ENCODE measurements at places on chromosomes 13 and 19.

GRCh38 chr19:401866-402511, 7.0 kb downstream of the C2CD4C start:
- DNase-seq: no peak

DNA sequence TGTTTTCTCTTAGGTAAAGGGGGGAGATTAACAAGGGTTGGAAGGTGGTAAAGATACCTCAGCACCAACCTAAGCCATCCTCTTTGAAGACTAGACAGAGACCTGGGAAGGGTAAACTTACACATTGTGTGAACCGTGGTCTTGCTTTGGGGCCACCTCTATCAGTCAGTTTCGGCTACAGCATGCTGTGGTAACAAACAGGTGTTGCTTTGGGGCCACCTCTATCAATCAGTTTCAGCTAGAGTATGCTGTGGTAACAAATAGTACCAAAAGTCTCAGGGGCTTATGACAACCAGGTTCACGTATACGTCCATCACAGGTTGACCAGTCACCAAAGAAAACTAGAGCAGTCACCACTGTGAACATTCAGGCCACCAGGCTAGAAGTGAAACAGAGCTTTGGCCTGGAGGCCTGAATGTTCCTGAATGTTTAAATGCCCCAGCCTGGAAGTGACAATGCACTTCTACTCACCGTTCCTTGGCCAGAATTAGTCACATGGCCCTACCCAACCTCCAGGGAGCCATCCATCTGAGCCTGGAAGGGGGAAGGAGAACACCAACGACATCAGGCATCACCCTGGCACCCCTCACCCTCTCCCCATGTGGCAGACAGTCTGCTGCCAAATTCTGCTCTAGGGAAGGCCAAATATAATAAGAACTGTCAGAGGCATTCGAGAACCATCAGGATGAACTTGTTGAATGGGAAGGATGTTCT, 3.8 kb downstream of the FXYD7 start:
- no peak for DNase-seq

DNA sequence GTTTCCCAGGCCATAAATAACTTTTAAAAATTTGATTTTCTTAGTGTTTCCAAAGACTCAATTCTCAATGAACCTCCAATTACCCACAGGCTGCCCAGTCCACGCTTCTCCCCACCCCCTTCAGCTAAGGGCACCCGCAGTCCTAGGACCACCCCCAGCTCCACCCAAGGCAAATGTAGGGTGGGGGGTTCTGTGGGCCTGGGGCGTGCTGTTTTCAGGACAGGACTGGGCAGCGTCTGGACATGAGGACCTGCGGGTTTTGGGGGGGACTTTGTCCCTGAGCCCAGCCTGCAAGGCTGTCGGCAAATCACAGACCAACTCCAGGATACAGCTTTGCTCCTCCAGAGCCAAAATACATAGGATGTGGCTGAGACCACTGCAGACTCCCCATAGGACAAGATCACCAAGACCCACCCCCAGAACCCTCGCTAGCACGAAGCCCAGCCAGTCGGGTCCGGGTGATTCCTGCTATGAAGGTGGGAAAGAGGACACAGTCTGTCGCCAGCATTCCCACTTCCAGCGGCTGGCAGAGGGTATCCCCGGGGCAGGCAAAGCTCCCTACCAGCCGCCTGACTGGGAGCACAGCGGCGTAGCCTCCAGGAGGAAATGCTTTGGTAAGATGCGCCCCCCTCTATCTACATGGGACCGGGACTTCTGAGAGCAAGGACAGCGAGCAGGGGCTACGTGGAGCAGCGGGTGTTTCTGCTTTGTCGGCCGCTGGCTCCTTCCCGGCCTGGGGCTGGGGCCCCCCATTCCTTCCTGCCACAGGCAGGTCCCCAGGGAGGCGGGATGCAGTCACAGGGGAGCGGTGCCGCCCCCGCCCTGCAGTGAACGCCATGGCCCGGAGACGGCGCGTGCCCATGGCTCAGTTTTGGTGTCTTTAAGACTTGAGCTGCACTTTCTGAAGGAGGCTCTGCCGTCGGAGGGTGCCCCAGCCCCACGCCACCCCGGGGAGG, 1.6 kb upstream of the TIMM13 start:
- no peak for DNase-seq

GRCh38 chr19:45253396-45254027, 2.4 kb downstream of the MARK4 start:
- DNase-seq: no peak

- no peak for DNase-seq
Measured at GRCh38 chr19:54030895-54031586, 32.7 kb downstream of the VSTM1 start.

DNA sequence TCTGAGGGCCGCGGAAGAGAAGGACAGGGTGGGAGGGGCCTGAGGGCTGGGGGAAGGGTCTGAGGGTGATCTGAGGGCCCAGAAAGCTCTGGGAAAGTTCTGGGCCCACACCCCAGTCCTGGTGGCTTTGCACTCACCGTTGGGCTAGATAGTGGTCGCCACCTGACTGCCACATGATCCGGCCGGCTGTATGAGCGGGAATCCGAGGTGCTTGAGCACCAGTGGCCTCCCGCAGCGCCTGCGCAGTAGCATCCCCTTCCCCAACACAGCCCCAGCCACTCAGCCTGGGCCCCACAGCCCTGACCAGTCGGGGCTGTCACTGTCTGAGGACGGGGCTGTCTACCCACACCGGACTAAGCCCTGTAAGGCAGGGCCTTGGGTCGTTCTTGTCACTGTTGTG, 15.0 kb downstream of the PRODH2 start:
- DNase-seq: no peak

DNA sequence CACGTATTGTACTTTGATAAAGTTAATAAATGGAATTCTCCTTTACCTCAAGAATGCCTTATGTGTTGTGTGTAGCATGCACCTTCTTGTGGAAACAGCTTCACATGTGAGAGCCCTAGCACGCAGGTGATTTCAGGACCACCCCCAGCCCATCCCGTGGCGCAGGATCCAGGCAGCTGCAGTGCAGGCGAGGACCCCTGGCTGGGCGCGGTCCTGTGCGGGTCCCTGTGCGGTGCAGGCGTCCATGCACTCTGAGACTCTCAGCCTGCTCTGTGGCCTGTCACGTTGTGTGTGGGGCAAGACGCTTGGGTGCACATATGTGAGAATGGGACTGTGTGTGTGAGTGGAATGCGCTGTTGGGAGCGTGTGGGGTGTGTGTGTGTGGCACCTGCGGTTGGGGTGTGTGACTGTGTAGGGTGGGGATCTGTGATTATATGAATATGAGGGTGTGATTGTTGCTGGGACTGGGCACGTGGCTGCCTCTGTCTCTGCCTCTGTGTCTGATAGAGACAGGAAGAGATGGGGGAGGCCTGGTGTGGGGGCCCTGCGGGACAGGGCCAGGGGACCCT, 30.8 kb downstream of the WTIP start:
- DNase-seq: no peak

DNA sequence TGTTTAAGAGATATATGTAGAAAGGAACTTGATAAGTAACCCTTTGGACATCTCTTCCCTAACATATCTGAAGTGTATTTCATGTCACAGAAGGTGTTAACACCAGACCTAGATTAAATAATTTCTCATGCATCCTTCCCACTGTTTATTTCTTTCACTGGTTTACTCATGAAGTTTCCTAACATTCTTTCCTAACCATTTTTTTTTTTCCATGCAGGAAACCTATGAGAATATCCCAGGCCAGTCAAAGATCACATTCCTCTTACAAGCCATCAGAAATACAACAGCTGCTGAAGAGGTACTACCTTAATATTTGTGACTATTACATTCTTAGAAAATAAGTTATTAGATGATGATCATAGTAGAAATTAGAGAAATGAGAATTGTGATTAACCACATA, 28.8 kb downstream of the IPO5 start:
- DNase-seq: no peak

- DNase-seq: no peak
Measured at GRCh38 chr13:60118696-60119400, 44.9 kb downstream of the DIAPH3 start.

DNA sequence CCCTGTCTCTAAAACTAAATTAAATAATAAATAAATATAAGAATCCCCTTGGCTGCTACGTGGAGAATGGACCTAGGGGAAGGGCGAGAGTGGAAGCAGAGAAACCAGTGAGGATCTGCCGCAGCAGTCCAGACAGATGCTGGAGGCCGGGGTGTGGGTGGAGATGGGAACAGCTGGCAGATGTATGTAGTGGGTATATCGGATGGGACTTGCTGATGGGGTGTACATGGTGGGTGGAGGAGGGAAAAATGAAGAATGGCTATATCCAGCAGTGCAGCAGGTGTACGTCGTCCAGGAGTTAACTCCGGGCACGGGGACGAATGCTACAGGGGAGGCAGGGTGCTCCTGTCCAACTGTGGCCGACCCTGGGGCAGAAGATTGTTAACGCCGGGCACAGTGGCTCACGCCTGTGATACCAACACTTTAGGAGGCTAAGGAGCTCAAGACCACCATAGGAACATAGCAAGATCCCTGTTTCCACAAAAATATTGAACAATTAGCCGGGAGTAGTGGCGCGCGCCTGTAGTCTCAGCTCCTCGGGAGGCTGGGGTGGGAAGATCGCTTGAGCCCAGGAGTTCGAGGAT, 654 bp downstream of the CEP89 start:
- DNase-seq: no peak

DNA sequence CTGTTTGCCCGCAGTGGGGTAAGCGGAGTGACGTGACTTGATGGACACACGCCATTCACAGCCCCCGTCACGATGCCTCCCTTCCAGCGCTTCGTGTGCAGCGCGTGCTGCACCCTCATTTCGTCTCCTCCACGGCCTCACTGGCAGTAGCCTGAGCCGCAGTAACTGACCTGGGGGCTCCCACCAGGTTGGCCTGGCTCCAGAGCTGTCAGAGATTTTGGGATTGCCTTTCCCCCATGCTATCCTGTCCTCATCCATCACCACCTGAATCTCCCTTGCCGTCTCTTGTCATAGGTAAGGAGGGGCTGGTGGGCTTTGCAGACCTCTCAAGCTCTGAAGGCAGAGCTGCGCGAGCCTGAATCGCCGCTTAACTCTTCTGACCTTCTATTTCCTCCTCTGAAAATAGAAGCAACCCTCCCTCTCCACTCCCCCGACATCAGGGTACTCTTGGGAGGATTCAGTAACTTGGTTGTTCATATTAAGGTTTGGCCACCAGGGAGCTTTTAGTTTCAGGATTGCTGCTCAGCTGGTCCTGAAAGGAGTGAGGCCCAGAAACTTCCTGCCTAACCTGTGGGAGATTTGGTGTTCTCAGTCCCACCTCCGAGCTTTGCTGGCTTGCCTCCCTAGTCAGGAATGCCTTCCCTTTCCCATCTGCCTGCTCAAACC, 27.9 kb downstream of the SIGLEC5 start:
- DNase-seq: no peak

- no peak for DNase-seq
Measured at GRCh38 chr13:32639502-32640105, 53.4 kb downstream of the PDS5B start.

DNA sequence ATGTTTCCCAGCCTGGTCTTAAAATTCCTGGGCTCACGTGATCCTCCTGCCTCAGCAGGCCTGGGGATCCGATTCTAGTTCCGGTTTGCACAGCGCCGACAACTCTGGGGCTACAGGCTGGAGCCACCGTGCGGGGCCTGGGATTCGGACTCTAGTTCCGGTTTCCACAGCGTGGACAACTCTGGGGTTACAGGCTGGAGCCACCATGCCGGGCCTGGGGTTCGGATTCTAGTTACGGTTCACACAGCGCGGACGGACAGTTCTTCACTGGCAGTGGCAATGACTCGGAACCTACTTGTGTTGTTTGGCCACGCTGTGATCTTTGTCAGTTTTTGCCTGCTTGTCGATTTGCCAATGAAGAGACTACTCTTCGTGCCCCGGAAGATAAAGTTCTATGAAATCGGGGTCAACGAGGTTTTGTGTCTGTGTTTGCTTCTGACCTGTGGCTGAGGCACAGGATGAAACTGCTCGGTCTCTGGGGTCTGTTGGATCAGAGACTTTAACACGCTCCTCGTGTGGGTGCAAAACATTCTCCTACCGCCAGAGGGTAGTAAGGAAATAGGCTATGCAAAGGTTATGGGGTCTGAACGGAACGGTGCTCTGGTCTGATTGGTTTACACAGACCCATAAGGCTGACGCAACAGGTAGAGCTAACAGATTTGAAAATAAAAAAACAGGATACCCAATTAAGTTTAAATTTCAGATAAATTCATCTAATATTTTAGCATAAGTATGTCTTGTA, 12.1 kb upstream of the ZSCAN1 start:
- DNase-seq: no peak

GRCh38 chr13:85896516-85897450, 97.6 kb upstream of the SLITRK6 start:
- no peak for DNase-seq

DNA sequence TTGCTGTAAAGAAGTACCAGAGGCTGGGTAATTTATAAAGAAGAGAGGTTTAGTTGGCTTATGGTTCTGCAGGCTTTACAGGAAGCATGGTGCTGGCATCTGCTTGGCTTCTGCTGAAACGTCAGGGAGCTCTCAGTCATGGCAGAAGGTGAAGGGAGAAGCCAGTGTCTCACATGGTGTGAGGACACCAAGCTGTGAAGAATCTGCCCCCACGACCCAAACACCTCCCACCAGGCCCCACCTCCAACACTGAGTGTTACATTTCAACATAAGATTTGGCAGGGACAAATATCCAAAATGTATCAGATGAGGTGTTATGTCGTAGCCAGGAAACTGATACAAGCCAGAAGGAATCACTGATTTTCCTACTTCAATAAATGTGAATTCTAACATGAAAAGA, 136.5 kb downstream of the CYSLTR2 start:
- no peak for DNase-seq

DNA sequence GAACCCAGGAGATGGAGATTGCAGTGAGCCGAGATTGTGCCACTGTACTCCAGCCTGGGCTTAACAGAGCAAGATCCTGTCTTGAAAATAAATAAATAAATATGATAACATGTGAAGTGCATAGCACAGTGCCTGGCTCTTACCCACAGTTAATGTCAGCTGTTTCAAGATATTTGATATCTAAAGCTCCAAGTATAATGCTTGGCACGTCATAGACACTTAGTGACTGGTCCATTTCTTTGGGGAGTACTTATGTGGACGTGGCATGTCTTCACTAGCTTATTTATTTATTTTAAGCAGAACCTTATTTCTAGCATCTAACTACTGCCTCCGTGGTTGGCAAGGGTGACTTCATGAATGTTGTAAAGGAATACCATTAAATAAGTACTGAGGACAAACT, 18.8 kb downstream of the GARRE1 start:
- DNase-seq: no peak

- no peak for DNase-seq
Measured at GRCh38 chr13:32726374-32727037, 140.3 kb downstream of the PDS5B start.

- DNase-seq: no peak
Measured at GRCh38 chr13:76638882-76639281, 247.3 kb downstream of the KCTD12 start.

- no peak for DNase-seq
Measured at GRCh38 chr19:6273701-6274601, 5.8 kb downstream of the MLLT1 start.

DNA sequence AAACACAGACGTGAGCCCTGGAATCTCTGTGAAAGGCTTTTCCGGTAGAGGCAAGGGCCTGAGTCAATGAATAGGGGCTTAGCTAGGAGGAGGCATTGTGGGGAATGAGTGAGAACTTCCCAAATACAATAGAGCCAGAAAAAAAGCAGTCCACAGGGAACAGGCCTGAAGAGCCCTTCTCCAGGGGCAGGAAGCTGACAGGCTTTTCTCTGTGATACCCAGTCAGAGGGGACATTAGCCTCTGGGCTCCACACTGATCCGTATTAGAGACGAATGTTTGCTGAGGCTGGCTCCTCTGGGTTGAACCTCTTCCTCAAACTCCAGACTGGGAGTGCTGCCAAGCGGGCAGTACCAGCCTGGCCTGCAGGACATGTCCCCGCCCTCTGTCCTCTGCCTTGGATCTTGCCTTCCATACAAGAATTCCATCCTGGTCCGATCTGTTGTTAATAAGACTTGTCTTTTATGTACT, 2.3 kb downstream of the DHRS12 start:
- DNase-seq: no peak
